ENCODE measurements at places on chromosomes 7 and 10. TPM values are rescaled to one million over a fixed set of nuclear protein-coding genes. Genes with fewer than 3 reads are reported as not detected.

GRCh38 chr10:105017116-105017515 is 376.0 kb downstream of the SORCS3 start:
- no peak overlapping the region for H3K4me3 ChIP-seq
- DNase-seq = no peak
- H3K27ac ChIP-seq = no peak overlapping the region
- H3K4me1 ChIP-seq = no peaks in the 10 kb centered on the region

DNA sequence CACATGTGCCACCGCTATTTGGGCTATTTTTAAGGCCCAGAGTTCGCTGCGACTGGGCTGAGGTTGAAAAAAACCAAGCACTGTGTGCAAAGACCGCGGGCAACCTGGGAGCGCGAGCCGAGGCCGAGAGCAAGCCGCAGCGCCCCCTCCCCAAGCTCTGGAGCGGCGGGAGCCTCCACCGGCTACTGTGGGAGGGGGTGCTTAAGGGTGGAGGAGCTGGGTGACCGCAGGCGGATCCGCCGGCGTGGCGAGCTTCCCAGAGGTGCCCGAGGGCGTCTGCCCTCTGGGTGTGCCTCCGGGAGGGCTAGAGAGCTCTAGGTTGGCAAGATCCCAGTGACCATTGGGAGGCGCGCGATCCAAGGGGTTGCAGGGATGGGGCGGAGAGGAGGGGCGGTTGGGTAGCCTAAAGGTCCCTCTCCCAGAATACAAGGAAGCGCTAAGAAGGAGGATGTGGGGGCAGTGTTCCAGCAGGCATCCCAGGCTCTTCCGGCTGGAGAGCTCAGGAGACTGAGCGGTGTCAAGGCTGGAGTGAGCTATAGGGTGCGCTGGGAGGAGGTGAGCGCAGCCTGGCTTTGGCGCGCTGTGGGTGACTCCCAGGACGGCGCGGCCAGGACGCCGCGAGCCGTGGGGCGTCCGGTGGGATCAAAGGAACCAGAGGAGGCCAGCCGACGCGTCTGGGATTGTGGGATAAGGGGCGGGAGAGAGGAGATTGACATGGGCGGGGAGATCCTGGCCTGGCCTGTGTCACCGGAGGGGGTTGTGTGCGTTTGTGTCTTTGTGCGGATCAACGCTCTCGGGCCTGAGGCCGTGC is 8.0 kb downstream of the DLX5 start:
- no peaks in the 10 kb centered on the region for H3K4me1 ChIP-seq
- H3K27me3 ChIP-seq = peaks cover 100% of the 10 kb centered on the region
- peak overlapping the region; percentile 7 for H3K27ac ChIP-seq
- no peaks in the 10 kb centered on the region for H3K36me3 ChIP-seq

- H3K27me3 ChIP-seq = no peaks in the 10 kb centered on the region
- no peak overlapping the region for H3K4me3 ChIP-seq
- no peak for DNase-seq
- H3K27ac ChIP-seq = no peak overlapping the region
Measured at GRCh38 chr10:67807855-67808456, 30.0 kb downstream of the DNAJC12 start.

DNA sequence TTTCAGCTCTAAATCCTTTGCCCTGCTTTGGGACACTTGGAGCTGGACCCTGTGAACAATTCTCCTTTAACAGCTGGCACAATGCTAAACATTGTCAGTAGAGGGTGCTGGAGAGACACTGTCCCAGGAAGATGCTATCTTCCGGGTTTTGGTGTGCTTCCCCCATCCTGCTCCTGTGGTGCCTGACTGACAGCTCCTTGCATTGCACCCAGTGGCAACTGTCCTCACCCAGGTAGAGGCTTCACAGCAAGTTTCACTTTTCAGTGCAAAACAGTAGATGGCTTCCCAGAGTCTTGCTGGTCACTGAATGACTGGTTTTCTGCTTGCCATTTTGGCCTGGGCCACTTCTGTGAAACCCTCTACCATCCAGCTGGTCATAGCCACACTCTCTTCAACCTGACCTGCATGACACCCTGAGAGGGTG is 77.3 kb downstream of the CDC14C start:
- H3K36me3 ChIP-seq = no peaks in the 10 kb centered on the region
- DNase-seq = no peak
- H3K27ac ChIP-seq = no peak overlapping the region
- no peaks in the 10 kb centered on the region for H3K27me3 ChIP-seq

Gene ANKRD2
- not detected for total RNA-seq

Gene HELLS
- 7.5 TPM for total RNA-seq

All from breast epithelium (tissue), 4 donors.